ENCODE measurements at places on chromosomes 5 and 9.

- DNase-seq: no peak
Observed at GRCh38 chr9:87954230-87954629, 20.1 kb downstream of the CDK20 start.

GRCh38 chr9:37192803-37193202 is 72.4 kb downstream of the ZCCHC7 start:
- no peak for DNase-seq

DNA sequence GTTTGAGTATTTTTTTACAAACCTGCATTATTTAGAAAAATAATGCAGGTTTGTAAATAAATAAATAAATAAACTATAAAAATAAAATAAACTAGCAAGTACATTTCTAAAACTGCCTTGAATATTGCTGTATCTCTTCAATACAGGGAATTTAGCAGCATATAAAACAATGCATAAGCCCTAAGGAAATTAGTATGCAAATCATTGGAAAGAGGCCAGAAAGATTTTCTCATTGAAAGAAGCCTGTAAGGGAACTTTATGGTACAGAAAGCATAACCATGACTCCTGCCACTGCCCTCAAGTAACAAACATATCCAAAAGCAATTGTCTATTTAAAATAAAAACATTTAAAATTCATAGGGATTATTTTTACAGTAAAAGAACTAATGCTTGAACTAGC is 387.3 kb downstream of the HINT1 start:
- no peak for DNase-seq

DNA sequence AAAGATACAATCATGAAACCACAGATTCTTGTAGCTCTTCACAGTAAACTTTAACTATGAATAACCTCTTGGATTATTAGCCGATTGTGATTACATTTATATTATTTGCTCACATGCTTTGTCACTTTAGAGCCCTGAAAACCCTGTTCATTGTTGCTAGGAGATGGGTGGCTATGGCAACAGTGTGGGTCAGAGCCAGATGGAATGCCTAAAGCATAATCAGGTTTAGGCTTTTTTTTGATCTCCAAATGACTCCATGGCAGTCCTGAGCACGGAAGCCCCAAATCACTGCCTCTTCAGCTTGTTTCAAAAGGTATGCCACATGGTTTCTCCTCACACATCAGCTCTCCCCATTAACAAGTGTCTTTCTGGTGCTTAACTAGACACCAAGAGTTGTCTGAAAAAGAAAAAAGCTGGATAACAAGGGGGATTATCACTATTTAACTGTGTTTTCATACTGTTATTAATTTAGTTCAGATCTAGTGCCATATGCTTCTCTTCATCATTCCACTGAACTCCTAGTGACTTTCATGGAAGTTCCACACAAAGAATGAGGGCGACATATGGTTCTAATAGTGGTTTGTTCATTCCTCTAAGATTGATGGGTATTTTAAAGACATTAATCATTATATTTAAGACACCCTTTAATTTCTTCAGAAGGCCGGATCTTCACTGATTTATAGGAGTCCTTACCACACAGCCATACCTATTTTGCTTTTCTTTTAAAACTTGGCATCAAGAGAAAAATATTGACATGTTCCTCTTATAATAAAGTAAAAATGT is 88.8 kb upstream of the PAM start:
- no peak for DNase-seq

DNA sequence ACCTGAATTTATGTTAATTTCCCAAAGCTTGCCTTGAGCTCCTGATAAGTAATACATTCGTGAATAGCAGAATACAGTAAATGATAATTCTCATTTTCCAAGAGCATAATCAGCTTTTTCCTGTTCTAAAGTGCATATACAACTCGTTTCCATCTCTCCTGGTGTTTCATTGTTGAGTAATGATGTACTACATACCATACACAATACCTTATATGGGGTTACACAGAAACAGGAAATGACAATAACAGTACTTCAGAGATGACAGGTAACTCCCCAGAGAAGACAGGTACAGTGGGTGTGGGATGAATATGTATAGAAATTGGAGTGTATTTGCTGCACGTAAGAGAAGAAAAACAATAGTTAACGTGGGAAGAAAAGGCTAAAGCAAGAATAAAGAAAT is 287.1 kb downstream of the TENT4A start:
- no peak for DNase-seq

- no peak for DNase-seq
Observed at GRCh38 chr5:73592551-73592950, 27.0 kb downstream of the UTP15 start.

DNA sequence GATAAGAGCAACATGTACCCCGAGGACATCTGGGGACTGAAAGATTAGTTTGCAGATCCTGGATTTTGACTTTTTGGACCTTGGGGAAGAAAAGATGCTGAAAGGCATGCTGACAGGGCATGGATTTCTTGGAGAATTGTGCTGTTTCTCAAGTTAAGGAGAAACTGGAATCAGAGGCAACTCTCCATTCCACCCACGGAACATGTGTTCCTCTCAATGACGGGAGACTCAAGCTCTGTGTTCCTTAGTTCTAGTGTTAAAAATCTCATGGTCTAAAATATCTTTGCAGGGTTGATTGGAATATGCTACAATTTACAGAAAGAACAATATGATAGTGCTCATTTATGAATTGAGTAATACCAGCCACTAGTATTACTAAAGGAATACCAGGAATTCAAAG is 34.4 kb upstream of the CDH12 start:
- DNase-seq: no peak

GRCh38 chr9:18126831-18127498 is 347.0 kb upstream of the ADAMTSL1 start:
- no peak for DNase-seq

Measured in CD4-positive, alpha-beta T cell treated with Interleukin-4 for 4 hours (primary cell).